Stimulated activated CD4-positive, alpha-beta T cell treated with anti-CD3 and anti-CD28 coated beads, Interleukin-12 subunit alpha, Interleukin-12 subunit beta, amount 100 ng/mL, for 48 hours (primary cell): ENCODE measurements at places on chromosomes 3 and 15.

GRCh38 chr3:185797108-185797881 lies 27.5 kb downstream of the IGF2BP2 start:
- no peak for DNase-seq

DNA sequence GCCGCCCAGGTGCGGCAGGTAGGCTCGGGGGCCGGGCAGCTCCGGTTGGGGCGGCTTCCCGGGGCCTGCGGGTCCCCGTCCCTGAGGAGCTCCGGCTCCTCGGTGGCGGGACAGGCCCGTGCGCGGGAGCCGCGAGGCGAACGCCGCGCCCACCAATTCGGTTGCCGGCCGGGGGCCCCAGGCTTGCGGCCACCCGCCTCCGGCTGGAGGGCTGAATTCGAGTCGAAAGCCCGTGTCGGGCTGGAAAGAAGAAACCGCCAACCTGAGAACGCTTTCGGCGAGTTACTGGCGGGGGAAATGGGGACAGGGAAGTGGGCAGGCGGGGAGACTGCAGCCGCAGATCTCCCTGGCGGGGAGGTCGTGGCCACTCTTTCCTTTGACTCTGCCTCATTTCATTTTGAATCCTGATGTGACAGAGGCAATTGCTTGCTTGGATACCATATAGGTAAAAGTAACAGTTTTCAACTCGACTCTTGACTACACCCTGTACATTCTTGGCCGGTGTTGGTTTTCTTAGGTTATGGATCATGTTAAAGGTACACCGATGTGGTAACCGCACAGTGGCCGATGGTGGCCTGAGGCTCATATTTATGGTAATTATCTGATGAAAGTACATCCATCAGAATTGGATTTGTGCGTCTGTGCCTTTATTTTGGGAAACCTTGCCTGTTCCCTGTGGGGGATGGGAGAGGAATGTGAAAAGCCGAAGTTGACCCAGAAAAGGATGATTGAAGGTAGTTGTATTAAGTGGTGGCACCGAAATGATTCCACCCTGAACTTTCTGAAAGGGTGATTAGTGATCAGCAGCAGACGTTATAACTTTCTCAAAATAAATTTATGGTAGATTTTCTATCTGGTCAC lies 1.7 kb downstream of the B3GNT5 start:
- no peak for DNase-seq

DNA sequence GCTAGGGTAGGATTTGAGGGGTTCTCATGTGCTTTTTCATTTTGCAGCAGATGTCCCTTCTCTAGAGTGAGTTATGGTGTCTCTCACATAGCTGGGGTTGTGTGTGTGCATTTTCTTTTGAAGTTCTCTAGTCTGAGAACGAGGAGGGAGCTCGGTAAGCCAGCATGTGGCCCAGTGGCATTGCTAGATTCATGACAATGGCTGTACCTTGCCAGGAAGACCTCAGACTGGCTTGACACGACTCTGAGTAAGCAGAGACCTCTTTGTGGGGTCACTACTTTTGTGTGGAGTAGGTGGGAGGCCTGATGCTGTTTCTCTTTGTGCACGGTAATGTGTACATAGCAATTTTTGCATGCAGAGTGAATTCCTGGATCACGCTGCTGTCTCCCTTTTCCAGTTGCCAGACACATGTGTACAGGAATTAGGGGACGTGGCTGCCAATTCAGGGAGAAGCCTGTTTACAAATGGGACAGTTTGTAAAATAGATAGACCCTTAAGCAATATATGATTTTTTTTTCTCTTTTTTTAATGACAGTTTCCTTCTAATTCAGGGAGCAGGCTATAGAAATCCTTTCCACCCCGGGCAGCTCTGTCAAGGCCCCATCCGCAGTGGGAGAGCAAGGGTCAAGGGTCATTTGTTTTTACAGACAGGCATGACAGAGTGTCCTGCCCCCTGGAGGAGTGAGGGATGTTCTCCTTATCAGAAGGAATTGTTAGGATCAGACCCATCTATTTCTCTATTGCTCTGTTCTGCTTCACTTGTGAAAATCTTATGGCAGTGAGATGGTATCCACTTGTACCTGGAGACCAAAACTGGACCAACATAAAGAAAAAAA lies 4.6 kb downstream of the CACNA1D start:
- DNase-seq, result no peak

- DNase-seq, result no peak
Observed at GRCh38 chr3:134608023-134608770, 42.6 kb downstream of the KY start.

DNA sequence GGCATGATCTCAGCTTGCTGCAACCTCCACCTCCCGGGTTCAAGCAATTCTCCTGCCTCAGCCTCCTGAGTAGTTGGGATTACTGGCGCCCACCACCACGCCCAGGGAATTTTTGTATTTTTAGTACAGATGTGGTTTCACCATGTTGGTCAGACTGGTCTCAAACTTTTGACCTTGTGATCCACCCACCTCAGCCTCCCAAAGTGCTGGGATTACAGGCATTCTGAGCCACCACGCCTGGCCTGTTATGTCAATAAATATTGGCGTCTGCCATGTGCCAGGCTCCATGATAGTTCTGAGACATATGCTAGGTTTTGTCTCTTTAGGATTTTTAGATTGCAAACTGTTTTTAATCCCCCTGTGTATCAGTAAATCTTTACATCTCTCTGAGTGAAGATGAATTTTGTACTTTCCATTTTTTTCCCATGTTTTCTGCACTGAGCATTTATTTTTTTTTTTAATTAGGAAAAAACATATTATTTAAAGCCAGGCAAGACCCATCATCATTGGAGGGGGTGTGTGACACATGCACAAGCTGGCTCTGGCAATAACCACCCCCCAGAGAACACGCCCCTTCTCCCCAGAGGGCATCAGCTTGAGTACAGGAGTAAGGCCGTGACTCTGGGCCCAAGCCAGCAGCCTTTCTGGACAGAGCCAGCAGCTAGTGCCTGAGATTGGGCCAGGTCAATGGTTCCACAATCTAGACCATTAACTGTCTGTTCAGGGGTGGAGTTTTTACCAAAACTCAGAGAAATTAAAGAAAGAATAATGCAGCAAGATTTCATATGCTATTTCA lies 51.0 kb upstream of the ATP1B3 start:
- no peak for DNase-seq

- no peak for DNase-seq
Observed at GRCh38 chr3:194101592-194102432, 34.1 kb upstream of the HES1 start.

DNA sequence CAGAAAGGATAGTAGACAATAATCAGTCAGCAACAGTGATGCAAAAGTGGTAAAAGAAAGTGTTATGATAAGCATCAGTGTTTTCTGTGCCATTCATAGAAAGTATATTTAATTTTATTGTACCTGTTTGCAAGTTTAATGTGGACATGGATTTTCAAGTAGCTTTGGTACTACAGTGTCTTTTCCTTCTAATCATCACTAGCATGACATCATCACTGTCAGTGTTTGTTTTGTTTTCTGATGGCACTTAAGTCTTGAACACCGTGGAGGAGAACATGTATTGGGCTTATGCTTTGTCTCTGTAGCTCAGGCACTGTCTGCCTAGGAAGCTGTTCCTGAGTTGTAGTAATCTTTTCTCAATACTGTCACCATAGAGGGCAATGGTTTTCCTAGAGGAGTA lies 41.9 kb downstream of the SETD5 start:
- no peak for DNase-seq

DNA sequence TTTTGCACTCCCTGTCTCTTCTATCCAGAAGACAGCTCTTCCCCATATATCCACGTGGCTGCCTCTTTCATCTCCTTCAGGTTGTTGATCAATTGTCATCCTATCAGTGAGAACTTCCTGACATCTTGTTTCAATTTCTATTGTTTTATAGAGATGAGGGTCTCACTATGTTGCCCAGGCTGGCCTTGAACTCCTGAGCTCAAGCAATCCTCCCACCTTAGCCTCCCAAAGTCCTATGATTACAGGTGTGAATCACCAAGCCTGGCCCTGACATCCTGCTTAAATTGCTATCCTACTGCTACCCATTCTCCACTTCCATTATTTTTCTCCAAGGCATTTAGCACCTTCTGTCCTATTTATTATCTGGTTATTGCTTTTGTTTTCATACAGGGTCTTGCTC lies 44.9 kb upstream of the IREB2 start:
- DNase-seq, result no peak

GRCh38 chr15:23648920-23649515 lies 1.4 kb upstream of the MAGEL2 start:
- DNase-seq, result no peak

GRCh38 chr15:86382341-86382740 lies 302.7 kb downstream of the AGBL1 start:
- no peak for DNase-seq

GRCh38 chr3:56988458-56989168 lies 71.9 kb upstream of the SPATA12 start:
- DNase-seq, result peak; percentile 64

DNA sequence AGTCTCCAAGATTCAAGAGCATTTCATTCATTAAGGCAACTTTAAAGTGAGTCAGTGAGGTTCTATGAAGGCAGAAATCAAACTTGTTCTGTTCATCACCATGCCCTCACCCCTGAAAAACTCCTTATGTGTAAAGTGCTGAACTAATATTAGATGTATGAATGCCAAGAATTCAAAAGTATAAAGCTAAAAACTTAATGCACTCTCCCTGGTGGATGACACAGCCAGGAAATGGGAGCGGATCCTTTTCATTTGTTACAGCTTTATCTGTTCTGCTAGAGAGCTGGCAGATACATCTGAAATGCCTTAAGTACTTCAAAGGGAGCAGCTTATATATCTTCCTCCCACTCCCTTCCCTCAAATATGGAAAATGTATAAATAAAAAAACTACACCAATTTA lies 8.2 kb downstream of the TXNRD3 start:
- DNase-seq, result no peak

GRCh38 chr15:62647202-62647842 lies 395.2 kb upstream of the TPM1 start:
- no peak for DNase-seq

DNA sequence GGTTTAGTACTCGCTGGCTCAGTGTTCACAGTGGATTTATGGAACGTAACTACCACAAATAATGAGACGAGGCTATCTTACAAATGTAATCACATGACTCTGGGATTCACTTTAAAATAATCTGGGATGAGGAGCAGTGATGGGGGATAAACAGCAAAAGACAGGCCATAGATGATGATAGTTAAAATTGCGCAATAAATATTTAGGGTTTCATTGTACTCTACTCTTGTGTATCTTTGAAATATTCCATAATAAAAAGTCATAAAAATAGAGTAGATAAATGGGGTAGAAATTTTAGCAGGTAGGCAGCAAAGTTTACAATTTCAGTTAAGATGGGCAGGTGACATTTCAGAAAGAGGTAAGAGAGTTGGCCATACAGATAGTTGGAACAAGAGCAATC lies 196.6 kb downstream of the KCNMB2 start:
- no peak for DNase-seq

GRCh38 chr3:179962629-179963387 lies 73.9 kb downstream of the PEX5L start:
- no peak for DNase-seq

- no peak for DNase-seq
Observed at GRCh38 chr15:23912191-23912590, 225.1 kb upstream of the NDN start.

DNA sequence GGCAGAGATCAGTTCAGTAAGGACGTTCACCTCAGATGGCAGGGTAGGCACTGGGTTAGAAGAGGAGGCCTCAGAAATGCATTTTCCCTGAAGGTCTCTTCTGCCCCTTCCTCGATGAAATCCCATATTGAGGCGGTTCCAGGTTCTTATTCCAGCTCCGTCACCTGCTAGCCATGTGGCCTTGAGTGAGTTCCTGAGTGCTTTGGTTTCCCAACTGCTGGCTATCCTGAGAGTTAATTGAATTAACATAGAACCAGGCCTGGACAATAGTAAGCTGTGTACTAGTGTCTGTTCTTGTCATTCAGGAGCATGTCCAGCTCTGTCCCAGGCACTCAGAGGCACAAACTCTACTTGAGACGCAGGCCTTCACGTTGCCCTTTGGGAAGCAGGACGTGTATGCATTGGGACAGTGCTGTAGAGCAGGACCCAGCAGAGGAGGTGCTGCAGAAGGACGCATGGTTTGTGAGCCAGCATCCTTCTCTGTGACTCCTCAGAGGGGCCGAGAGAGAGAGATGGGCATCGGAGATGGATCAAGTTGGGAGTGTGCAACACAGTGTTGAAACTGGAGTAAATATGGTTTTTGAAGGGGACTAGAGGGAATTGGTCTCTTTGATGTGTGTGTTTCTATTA lies 114.2 kb downstream of the ASB7 start:
- no peak for DNase-seq

GRCh38 chr15:41804361-41804760 lies 23.5 kb upstream of the JMJD7 start:
- no peak for DNase-seq

DNA sequence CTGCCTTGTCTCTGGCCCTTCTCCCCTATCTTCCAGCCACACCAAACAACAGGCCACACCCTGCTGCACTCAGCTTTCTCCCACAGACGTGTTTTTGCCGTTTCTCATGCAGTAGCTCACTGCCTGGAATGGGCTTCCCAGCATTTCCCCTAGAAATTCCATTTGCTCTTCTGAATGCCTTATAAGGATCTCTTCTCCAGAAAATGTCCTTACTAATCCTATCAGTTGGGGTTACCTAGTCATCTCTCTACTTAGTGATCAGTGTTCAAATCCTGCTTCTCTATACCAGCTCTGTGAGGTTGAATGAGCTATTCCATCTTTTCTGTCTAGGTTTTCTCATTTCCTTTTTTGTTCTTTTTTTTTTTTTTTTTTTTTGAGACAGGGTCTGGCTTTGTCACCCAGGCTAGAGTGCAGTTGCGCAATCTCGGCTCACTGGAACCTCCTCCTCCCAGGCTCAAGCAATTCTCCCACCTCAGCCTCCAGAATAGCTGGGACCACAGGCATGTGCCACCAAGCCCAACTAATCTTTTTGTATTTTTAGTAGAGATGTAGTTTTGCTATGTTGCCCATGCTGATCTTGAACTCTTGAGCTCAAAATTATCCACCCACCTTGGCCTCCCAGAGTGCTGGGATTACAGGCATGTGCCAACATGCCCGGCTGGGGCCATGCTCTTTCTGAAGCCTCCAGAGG lies 98.2 kb upstream of the CHD2 start:
- no peak for DNase-seq

DNA sequence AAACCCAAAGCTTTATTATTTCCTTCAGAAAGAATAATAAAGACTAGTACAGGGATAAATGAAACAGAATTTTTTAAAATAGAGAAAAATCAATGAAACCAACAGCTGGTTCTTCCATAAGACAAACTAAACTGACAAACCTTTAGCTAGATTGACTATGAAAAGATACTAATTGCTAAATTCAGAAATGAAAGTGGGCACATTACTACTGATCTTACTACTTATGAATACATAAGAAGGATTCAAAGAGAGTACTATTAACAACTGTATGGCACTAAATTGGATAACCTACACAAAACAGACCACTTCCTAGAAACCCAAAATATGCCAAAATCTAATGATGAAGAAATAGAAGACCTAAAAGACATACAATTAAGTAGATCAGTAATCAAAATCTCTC lies 278.2 kb downstream of the ISL2 start:
- DNase-seq, result no peak

DNA sequence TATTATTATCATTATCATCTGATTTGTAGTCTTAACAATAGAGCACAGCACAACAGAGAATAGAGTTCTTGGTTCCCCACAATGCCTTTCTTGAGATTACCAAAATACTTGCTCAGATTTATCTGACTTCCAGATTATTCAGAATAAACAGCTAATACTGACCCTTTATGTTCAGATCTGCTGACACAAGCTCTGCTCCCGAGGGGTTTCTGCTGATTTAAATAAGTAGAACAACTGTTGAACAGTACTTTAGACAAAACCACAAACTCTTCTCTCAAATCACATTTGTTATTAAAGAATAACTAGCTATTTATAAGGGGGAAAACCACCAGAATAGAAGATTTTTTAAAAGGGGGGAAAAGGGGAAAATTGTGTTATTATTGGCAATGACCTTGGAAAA lies 380.2 kb upstream of the ATP11B start:
- no peak for DNase-seq
